ENCODE measurements at places on chromosomes 1 and 21. TPM values are rescaled to one million over a fixed set of nuclear protein-coding genes. Genes with fewer than 3 reads are reported as not detected.

DNA sequence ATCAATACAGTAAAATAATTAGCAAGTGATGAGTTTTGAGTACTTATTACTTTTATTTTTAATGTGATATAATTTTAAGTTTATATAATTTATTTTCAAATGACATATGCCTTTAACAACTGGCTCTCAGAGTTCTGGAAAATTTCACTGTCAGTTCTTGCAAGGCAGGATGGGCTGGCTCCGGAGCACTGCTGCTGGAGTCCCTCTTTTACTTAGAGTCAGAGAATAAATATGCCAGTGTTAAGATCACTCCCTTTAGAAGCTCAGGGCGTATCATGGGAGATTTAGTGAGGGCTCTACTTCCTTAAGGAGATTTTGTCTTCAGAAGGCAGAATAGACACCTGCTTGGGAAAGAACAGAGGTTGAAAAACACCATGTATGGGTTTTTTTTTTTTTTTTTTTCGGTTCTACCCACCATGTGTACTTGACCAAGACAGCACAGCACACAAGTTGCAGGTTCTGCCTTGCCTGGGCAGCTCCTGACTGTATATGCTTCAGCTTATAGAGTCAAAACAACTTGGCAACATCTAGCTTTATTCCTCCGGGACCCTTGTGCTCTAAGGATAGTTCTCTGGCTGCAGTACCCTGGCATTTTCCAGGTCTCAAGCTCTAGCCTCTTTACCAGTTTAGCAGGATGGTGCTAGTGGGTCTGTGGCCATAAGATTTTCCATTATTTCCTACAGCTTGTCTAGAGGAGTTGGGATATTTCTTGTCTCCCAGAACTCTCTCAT, 29.7 kb upstream of the FMOD start:
- DNase-seq = no peak

GRCh38 chr1:6730473-6730872, 28.9 kb upstream of the DNAJC11 start:
- no peak for DNase-seq

GRCh38 chr1:171140401-171140800, 44.7 kb upstream of the FMO2 start:
- DNase-seq = no peak

DNA sequence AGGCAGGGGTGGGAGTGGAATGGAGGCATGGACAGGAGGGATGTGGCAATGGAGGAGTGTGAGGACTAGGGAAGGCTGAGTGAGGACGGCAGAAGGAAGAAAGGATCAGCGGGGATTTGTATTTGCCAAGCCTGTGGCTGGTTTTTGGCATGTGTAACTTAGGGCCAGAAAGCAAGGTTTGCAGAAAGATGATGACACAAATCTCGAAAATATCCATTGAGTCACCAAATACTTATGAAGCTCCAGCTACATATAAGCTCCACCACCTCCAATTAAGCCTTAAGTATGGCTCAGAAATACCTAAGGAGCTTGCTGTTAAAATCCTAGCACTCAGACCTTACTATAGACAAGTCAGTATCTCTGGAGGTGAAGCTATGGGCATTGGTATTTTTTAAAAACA, 90.1 kb downstream of the OMA1 start:
- no peak for DNase-seq

- no peak for DNase-seq
Observed at GRCh38 chr1:8109216-8109615, 83.1 kb upstream of the ERRFI1 start.

GRCh38 chr21:36587388-36587787, 107.5 kb upstream of the CLDN14 start:
- DNase-seq = no peak

DNA sequence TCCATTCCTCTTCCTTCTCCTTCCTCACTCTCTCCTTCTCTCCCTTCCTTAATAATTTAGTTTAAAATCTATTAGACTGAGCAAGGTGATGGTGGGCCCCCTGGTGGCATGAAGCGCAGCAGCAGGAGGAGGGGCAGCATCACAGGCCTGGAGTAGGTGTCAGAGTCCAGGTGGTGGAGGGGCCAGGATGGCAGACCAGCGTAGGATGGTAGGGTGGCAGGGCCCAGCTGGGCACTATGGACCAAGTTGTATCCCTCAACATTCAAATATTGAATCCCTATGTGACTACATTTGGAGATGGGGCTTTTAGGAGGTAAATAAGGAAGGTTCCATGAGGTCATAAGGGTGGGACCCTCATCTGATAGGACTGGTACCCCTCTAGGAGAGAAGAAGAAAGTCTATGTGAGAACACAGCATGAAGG, 61.0 kb downstream of the WDR4 start:
- DNase-seq = no peak

DNA sequence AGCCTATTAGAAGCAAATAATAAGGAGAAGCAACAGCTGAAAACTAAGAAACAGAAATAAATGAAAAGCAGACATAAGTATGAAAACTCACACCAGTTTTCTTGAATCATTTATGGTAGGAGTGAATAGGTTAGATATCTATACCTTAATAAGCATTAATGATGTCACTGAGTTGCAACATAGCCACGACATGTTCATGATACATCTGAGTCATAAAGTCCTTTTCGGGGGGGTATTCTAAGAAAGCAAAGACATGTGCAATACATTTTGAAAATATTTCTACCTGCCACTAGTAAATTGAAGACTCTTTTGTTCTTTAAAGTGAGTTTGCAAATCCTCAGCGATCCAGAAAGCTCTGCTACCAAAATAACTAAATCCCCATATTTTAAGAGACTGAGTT, 7.2 kb downstream of the CD34 start:
- no peak for DNase-seq

- no peak for DNase-seq
Observed at GRCh38 chr1:156451505-156452160, 48.9 kb downstream of the MEF2D start.

GRCh38 chr1:58515794-58516401, 30.6 kb downstream of the OMA1 start:
- no peak for DNase-seq

Gene TEDDM1
- total RNA-seq = not detected

GRCh38 chr1:231392389-231393131, 29.5 kb downstream of the EGLN1 start:
- DNase-seq = no peak
